ENCODE measurements at places on chromosomes 1 and 21.
A peak's percentile ranks its signal among the peaks of the same experiment; 100 is the strongest.

GRCh38 chr1:212596798-212597197 lies 11.8 kb upstream of the ATF3 start:
- DNase-seq = no peak

DNA sequence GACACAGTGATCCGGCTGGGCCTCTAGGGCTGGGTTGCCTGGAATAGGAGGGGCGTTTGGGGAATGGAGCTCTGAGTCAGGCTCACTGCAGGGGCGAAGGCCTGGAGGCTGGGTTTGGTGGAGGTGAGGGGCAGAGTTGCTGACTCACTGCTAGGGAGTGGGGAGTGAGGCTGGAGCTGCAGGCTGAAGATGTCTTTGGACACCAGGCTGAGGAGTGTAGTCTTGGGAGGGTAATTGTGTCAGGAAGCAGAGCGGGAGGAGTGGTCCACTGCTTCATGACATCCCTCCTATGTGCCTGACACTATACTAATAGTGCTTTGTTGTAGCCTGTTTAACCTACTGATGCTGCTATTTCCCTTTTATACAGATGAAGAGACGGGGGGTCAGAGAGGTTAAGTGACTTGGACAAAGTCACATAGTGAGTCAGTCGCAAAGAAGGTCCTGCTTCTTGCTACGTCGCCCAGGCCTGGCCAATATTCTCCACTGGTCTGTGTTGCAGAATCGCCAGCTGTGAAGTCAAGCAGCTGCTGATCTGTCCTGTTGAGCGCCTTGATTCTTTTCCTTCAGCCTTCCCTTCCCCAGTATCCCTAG lies 13.6 kb downstream of the ACTL8 start:
- DNase-seq = peak; percentile 64

DNA sequence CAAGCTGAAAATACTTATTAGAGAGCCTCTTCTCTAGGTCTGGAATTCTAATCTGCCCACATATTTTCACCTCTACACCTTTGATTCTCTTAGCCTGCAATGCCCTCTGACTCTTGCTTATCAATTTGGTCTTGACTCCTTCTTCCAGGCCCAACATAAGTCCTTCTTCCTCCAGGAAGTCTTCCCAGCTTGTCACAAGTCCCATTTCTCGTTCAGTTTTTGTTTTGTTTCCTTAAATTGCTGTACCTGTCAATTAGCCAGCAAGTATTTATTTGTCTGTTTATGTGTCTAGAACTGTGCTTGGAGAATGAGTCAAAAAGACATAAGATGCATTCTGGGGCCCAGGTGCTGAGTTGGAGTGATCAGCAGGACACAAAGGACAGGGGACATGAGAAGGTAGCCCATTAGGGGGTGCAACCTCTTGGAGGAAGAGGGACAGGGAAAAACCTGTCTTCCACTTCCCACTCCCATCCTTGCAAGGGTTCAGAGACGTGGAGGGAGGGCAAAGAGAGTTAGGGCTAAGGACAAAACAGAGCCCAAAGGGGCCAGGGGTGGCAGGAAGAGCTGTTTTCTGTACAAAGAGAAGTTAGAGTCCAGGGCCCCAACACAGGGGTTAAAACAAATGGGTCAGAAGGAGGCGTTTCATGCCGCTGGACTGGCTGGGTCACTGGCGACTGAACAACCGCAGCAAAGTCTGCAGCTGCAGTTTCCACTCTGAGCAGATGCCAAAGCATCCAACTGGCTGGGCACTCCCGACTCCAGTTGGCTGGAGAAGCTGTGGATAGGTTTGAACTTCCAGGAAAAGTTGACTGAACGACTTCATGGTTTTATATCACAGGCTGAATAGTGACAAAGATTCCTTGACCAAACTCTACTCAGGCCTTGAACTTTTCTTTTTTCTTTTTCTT lies 10.7 kb upstream of the CNR2 start:
- DNase-seq = no peak

- DNase-seq = no peak
These were observed 991.1 kb downstream of the KCNT2 start for GRCh38 chr1:195617106-195617505.

DNA sequence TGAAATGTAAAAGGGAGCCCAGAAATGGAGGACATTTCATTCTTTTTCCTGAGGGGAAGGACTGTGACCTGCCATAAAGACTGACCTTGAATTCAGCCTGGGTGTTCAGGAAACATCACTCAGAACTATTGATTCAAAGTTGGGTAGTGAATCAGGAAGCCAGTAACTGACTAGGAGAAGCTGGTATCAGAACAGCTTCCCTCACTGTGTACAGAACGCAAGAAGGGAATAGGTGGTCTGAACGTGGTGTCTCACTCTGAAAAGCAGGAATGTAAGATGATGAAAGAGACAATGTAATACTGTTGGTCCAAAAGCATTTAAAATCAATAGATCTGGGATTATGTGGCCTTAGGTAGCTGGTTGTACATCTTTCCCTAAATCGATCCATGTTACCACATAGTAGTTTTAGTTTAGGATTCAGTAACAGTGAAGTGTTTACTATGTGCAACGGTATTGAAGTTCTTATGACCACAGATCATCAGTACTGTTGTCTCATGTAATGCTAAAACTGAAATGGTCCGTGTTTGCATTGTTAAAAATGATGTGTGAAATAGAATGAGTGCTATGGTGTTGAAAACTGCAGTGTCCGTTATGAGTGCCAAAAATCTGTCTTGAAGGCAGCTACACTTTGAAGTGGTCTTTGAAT lies 2.9 kb downstream of the RGS2 start:
- no peak for DNase-seq

GRCh38 chr1:32876341-32877210 lies 5.9 kb upstream of the FNDC5 start:
- DNase-seq = peak; percentile 57

GRCh38 chr1:9278585-9279153 lies 14.0 kb upstream of the SPSB1 start:
- no peak for DNase-seq
